ENCODE measurements at places on chromosomes 2 and 18.

DNA sequence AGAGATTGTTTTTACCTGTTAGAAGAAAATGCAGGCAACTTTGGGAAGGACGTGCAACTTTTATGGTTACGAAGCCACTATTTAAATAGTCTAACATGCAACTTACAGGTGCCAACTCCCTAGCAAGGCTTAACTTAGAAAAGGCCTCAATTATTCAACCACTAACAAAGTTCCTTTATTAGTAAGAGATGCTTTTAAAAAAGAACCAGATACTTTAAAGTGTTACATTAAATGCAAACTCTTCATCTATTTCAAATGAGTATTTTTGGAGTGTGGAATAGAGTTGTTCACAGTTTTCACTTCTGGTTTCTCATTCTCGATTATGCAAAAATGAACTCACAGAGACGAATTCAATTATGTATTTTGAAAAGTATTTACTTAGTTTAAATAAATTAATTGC, 51.7 kb downstream of the PELI1 start:
- no peak for ATAC-seq

DNA sequence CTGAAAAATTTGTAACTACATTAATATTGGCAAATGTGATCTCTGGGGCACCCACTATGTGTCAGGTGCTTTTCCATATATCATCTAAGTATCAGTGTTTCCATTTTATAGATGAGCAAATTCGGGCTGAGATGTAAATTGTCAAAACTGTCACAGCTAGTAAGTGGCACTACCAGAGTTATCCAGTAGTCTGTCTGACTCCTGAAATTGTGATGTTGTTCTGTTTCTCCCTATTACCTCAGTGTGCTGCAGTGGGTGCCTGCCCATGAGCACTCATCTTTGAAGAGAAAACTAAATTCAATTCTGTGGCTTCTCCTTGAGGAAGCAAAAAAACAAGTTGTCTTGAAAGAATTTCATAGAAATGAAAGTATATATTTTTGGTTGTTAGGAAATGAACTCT, 467.4 kb upstream of the FANCL start:
- ATAC-seq = no peak

DNA sequence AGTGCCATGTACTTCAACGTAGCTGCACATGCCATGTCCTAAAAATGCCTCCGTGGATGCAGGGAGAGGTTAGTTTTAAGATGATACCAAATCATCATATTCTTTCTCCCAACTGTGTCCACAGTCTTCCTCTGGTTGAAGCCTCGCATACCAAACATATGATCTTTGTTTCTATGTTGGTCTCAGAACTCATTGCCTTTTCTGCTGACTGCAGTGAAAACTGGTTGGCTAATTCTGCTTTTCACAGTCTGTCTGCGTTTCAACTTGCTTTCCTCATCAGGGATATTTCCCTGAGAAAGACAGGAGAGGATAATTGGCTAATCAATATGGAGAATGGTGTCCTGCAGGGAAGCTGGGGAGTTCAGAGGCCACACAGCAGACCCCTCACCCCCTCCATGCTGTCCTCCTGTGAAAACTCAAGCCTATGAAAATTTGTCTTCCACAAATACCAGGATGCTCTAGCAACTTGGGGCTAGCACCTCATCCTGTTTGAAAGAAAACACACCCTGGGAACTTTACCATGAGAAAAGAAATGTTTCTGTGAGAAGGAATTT, 192.2 kb upstream of the PXDN start:
- no peak for ATAC-seq

DNA sequence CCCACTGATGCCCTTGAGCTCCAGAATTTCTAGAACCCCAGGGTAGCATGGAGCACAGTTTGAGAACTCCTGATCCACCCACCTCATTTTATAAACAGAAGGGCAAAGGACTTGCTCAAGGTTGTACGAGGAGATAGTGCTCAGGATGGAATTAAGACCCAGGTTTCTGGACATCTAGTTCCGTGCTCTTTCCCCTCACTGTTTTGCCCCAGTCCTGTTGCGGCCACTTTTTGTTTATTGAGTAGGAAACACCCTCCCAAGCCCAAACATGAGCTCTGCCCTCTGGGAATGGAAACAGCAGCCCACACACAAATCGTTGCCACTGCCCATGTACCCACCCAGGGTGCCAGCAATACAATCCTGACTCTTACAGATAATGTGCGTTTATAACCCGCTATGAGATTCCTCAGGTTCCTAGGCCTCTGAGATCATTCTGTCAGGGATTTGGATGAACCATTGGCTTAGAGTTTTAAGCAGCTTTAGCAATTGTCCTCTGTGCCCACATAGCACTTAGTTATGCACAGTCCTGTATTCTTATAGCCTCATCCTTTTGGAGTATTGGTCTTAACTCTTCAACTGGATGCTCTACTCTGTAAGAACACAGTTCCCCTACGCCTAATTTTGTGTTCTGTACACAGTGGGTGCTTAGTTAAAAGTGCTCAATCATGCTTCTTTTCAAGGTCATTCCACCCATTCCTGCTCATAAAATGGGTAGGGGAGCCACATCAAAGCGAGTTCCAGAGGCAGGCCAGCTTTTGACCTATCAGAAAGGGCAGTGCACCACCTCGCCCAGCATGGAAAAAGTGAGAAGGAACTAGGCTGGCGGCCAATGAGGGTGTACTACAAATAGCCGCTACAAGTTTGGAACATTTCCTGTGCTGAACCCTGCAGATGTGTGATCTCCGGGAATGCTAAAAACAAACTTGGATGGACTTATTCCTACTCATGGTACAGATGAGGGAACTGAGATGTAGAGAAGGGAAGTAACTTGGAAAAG, 60.3 kb upstream of the IGFBP2 start:
- no peak for ATAC-seq

DNA sequence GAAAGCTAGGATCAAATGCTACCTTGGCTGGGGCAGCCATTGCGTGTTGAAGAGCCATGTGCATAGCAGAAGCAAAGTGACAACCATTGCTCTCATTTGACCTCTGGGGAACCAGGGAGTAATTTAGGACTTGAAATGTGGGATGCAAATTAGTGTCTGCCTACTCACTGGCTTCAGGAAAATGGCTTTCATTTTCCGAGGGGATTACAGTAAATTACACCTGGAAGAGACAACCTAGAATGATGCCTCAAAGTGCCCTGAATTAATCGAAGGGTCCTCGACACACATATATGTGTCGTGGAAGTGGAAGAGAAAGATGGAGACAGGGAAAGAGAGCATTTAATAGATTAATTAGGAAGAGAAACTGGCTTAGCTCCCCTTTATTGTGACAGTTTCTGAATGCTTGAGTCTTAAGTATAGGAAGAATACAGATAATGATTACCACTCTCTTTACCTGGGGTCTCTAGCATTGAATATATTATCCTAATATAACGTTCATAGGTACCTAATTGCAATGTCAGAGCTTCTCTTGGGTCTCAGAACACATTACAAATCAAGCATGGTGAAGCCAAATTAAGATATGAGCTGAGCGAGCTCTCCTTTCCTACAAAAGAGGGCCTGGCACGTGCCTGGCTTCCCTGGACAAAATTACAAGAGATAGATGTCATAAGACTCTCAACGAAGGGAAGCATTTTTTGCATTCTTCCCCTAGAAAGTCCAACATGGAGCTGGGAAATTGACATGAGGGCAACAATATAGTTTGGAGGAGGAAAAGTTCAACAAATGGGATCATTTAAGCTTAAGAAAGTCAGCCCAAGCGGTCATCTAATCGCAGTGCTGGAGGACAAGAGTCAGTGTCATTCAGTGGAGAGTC, 59.5 kb downstream of the MYCN start:
- no peak for ATAC-seq

- no peak for ATAC-seq
Observed at GRCh38 chr2:190183539-190183938, 121.0 kb upstream of the MSTN start.

DNA sequence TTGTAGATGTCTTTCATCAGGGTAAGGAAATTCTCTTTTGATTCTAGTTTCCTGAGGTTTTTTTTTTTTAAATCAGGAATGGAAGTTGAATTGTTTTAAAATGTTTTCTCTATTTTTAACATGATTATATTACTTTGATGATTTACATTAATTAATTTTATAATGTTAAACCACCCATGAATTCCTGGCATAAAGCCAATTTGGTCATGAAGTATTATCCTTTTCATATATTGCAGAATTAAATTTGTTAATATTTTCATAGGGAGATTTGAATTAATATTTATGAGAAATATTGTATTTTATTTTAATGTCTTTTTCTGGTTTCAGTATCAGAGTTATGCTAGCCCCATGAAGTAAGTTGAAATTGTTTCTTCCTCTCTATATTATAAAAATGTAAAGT, 144.6 kb downstream of the MAIP1 start:
- no peak for ATAC-seq

DNA sequence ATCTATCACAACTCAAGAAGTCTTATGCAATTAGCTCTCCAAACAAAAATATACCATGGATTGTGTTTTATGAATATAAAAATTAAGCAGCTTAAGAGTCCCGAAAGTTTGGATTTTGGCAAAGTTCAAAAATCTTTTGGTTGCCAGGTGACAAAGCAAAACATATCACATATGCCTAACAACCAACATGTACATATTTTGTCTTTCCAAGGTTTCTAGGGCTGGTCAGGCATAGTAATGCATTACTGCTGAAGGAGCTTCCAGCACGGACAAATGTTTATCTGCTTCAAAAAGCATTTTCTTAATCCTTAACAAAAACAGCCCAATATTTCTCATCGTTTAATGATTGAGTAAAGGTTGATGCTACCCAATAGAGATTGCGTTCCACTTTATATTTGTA, 1327.1 kb upstream of the ZEB2 start:
- ATAC-seq = no peak

GRCh38 chr18:2597639-2598038, 26.3 kb downstream of the NDC80 start:
- no peak for ATAC-seq

GRCh38 chr18:39415471-39415870, 1849.9 kb upstream of the CELF4 start:
- no peak for ATAC-seq

GRCh38 chr2:95266781-95267430, 7.3 kb upstream of the PROM2 start:
- no peak for ATAC-seq

GRCh38 chr2:238968616-238969384, 120.9 kb downstream of the TWIST2 start:
- no peak for ATAC-seq

GRCh38 chr2:174965992-174966744, 39.0 kb downstream of the CHN1 start:
- no peak for ATAC-seq

DNA sequence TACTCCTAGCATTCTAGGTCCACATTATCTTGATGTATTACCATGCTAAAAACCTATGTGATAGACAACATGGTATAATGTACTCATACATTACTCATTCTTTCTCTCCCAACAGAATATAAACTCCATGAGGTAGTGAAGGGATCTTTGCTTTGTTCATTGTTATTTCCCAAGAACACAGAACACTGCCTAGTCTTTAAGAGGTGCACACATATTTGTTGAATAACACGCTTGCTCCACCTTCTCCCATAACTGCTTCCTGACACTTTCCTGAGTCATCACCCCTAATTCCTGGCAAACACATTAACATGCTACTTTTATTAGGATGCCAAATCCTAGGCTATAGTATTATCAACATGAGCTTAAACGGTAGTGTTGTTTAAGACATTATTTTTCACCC, 41.3 kb downstream of the REV1 start:
- no peak for ATAC-seq

DNA sequence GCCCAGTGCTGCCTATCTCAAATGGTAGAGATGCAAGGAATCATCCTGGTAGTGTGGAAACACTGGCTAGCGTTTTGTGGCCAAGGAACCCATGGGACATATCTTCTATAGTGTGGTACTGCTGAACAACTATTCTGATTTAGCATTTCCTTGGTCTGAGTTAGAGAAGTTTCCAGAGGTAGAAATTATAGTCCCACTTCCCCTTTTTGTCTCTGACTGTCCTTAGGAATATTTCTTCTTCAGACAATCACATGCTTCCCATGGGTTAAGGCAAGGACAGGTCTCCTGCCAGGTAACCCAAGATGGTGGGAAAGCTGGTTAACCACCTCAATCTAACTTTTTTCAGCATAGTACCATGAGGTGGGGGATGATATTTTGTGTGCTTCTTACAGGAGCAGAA, 729.5 kb upstream of the LRRTM4 start:
- ATAC-seq = no peak

DNA sequence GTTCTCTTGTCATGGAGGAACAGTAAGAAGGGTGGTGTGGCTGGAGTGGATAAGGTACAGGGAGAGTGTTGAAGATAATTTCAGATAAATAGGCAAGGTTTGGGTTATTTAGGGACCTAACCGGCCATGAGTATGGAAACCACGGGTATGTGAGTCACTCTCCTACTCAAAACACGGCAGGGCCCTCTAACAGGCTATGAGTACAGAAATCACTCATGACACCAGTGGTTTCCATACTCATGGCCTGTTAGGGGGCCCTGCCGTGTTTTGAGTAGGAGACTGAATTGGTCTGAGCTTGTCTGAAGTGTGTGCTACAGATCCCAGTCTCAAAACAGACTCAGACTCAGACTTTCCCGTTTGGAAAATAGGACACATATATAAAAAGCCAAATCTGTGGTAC, 428.4 kb upstream of the HNMT start:
- no peak for ATAC-seq

- ATAC-seq = no peak
Observed at GRCh38 chr2:215415820-215416577, 19.9 kb downstream of the FN1 start.

DNA sequence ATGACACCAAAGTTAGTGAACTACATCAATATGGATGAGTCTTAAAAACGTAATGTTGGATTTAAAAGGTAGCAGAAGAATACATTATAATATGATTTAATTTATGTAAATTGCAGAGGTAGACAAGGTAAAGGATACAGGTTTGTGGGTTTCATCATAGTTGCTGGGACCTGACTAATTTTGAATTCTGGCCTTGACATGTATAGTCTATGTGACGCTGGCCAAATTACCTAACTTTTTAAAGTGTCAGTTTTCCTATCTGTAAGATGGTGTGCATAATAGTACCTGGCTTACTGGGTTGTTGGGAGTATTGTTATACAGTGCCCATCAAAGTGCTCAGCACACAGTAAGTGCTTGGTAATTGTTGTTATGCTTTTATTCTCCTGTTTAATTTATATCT, 34.5 kb downstream of the GALNT1 start:
- no peak for ATAC-seq

- peak; percentile 94 for ATAC-seq
Observed at GRCh38 chr18:24138789-24139616, at the start of gene CABYR. TSS of gene CABYR (plus strand) at chr18:24139062. CDS start at chr18:24143115, 4,053 bp downstream.

DNA sequence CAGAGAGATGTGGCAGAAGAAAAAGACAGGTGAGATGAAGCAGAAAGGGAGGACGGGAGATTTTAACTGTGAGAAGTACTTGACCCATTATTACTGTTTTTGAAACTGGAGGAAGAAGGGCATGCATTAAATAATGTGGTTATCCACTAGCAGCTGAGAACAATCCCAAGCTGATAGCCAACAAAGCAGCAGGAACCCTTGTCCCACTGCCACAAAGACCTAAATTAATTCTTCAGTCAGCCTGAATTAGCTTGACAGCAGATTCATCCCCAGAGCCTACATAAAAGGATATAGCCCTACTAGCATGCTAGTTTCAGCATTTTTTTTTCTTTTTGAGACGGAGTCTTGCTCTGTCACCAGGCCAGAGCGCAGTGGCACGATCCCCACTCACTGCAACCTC, 19.5 kb upstream of the REG3A start:
- no peak for ATAC-seq
